ENCODE measurements at places on chromosomes 3 and 15.

DNA sequence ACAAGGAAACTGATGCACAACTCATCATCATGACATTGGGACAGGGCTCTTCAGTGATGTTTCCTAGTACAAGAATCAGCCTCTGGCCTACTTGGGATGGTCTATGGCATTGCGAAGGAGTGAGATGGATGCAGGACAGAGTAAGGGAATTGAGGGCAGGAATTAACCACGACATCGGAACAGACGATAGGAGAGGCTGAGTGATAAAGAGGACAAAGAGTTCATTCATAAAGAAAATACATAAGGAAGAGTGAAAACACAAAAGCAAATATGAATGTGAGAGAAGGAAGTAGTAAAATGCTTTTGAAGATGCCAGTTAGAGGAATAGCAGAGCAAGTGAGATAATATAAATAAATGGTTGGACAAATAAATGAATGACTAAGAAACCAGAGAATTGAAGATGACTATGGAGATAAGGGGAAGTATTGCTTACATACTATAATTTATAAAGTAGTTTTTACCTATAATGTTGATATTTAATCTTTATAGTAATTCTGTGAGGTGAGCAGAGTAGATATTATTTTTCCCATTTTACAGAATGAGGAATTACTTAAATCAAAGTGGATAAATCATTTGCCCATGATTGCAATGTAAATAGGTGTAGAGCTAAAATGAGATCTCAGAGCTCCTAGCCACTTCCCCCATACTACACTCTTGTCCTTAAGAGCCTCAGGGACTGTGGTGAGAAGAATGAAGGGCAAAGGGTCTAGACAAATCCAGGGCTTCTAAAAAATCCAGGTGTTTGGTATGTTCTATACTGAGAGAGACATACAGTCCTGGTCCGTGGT is 203.3 kb downstream of the DTWD1 start:
- DNase-seq, result no peak

DNA sequence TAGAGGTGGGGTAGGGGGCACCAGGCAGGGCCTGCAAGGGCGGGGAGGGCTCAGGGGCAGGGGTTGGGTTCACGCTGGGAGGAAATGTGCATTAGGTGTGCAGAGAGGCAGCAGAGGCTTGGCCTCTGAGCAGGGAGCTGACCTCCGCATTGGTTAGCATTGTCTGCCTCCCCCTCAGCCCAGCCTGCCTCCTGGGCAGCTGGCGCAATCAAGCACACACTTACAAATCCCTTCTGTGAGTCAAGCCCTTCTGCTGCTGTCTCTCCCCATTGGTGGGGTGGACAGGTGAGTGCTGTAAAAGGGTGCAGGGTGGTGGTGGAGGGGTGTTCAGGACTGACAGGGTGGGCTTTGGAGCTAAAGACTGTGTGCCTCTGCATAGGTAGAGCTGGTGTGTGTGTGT is 9.3 kb downstream of the LOXL1 start:
- no peak for DNase-seq

GRCh38 chr3:101988596-101988995 is 139.3 kb downstream of the NFKBIZ start:
- DNase-seq, result no peak

DNA sequence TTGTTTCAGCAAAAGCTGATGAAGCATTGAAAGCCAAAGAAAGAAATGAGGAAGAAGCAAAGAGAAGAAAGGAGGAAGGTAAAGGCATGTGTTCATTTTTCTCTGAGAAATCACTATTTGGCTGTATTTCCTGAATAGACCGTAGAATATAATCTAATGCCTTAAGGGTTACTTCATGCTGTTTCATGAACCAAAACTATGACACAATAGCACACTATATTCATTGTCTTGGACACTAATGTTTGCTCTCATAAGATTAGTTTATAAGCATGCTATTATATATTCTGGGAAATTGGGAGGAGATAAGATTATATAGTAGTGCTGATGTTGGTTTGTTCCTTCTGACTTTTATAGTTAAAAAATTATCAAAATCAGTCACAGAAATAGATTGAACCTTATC is 110.1 kb upstream of the MLF1 start:
- DNase-seq, result no peak

DNA sequence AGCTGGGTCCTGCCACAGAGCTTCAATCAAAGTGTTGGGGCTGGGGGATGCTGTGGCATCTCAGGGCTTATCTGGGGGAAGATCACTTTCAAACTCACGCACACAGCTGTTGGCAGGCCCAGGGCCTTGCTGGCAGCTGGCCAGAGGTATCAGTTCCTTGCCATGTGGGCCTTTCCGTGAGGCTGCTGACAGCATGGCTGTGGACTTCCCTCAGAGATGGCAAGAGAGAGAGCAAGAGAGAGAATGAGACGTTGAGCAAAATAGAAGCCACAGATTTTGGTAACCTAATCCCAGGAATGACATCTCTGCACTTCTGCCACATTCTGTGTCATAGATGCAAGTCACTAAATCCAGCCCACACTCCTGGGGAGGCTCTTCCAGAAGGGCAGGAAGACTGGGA is 91.0 kb downstream of the TPRG1 start:
- no peak for DNase-seq

- DNase-seq, result no peak
Observed at GRCh38 chr3:138939561-138940241, 7.2 kb downstream of the FOXL2 start.

GRCh38 chr3:126897943-126898342 is 85.0 kb upstream of the PLXNA1 start:
- no peak for DNase-seq

- no peak for DNase-seq
Observed at GRCh38 chr15:90400005-90400758, 12.1 kb downstream of the IQGAP1 start.

DNA sequence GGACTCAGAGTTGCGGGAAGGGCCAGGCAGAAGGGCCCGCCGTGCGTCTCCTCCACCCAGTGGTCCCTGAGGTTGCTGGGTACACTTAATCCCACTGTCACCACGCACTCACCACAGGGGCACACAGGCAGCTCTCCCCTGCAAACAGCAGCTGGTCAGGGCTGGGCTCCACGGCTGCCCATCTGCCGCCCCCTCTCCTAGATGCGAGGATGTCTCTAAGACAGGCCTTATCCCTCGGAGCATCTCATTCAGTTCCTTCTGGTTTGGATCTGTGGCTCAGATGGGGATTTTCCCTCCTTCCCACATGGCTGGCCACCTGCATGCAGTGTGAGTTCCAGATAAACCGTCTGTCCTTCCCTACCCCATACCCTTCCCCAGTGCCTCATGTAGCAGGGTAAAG is 26.3 kb downstream of the MRPS11 start:
- DNase-seq, result no peak

DNA sequence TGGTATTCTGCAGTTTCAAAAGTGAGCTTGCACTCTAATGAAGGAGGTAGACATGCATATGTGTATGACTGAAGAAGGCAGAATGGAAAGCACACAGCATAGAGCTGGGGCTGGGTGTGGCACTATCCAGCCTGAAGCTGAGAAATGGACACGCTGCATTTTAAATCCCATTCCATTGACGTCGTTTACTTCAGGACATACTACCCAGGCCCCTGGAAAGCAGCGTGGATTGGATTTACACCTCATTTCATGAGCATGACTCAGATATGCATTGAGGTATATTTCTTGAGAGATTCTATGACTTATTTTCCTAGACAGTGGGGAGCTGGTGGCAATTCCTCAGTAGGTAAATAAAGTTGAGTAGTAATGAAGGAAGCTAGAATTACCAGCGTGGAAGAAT is 101.4 kb downstream of the ABI3BP start:
- no peak for DNase-seq

DNA sequence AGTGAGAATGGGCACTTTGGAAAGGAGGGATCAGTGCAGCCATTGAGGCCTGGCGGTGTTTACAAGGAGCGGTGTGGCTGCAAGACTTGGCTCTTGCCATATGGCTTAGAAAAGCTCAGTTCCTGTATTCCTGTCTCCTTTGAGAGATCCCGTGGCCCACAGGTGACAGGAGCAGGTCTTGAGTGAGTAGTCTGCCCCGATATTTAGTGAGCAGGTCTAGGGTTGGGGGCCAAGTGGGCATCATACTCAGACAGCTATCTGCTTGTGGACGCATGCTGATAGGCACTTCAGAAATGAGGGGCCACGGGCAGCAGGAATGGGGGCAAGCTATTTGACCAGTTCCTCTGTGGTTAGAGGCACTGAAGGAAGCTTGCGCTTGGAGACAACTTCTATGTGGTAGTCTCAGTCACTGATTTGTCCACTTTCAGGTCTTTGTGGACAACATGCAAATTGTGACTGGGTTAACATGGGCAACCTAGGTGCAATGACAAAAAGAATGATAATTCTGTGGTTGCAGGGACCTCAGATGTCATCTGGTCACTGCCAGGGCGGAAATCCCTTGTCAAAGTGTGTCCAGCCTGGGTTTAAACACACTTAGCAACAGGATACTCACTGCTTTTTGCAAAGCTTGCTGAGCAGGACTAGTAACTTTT is 1.1 kb downstream of the TMED3 start:
- DNase-seq, result no peak

DNA sequence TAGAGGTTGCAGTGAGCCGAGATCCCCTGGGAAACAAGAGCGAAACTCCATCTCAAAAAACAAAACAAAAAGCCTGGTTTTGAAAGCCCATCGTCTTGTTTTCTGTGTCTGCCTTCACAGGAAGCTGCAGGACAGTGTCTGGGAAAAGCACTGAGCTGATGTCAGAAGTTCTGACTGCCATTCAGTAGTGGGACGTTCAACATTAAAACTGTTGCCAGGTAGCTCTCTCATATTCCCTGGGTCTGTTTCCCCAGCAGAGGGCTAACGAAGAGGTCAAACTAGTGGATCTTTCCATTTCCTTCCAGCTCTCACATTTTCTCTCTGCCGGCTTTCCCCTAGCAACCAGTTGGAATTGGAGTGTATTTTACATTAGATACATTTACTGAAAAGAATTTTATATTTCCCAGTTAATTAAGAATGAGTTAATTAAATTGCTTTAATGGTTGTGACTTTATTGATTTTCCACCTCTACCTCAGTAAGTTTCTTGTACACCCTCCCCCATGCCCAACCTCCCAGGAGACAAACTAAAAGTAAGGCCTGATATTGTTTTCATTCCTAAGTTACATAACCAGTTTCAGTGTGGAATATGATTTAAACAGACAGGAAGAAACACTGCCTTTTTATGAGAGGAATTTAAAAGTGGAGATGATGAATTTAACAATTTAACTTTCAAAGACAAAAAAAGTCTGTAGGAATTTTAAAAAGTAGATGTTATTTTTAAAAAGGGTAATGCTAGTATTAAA is 29.9 kb downstream of the RCN2 start:
- DNase-seq, result no peak

DNA sequence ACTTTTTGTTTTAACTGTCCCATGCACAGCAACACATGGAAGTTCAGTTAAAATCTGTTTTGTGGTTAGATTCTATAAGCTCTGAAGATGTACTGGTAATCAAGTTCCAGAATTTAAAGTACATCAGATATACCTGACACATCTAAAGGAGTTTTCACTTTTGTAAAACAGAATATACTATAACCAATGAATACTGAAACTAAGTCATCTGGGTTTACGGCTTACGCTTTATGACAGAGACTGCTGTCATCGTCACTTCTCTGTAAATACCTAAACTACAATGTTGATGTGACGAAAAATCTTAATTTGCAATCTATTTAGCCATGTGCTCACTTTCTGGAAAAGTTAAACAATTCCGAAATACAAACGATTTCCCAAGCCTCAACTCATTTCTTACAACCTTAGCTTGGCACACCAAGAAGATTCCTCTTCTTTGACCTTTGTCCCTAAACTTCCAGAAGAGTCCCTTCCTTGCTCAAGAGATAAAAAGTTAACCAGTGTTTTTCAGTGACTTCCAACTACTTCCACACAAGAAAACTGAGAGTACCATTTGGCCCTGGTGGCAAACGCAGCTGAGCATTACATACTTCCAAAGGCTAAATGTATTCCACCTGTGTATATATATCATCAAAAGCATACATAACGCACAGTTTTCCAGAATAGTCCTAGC is 56.8 kb upstream of the NEK10 start:
- DNase-seq, result no peak

DNA sequence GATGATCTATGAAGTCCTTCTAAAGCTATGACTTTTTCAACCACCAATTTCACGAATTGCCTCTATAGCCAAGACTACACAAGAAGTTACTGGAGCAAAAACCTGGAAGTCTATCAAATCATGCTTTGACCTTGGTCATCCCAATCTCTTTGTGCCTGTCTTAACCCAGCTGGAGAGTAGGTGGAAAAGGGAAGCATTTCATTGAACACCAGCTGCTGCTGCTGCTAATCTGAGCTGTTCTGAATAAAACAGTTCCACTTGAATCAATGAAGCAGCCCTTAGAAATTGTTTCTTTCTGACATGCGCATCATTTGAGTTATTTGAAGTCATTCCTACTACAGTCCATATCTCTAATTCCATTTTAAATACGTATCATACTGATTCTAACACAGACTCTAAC is 7.3 kb upstream of the UBE3A start:
- DNase-seq, result no peak

- no peak for DNase-seq
Observed at GRCh38 chr3:126557415-126557745, 1.4 kb downstream of the C3orf22 start.

- no peak for DNase-seq
Observed at GRCh38 chr15:44541282-44541958, 4.5 kb downstream of the EIF3J start.

GRCh38 chr3:13206799-13207577 is 133.8 kb upstream of the IQSEC1 start:
- DNase-seq, result no peak

DNA sequence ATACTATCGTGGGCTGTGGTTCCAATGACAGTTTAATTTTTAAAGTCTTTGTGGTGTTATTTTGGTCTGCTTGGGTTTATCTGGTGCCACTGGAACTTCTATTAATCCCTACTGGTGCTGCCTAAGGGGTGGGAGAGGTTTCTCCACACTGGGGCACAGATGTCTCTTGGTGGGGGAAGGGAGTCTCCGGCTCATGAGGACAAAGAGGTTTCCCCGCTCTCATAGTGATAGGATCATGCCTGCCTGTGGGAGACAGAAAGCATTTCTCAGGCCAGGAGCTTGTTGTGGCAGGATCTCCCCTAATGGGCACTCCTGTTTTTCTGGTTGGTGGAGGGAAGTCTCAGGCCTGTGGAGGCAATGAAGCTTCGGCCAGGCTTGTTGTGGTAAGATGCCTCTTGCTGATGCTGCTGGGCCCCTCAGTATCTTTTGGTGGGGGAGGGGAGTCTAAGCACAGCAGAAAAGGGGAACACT is 84.3 kb upstream of the THRB start:
- DNase-seq, result no peak

GRCh38 chr3:53795789-53796560 is 50.2 kb downstream of the CHDH start:
- DNase-seq, result no peak
